ENCODE measurements at places on chromosomes 7 and 10.

- DNase-seq = no peak
Observed at GRCh38 chr10:91287912-91288311, 67.4 kb downstream of the PCGF5 start.

- DNase-seq = no peak
Observed at GRCh38 chr7:104529567-104529966, 201.2 kb downstream of the LHFPL3 start.

GRCh38 chr7:81819861-81820260 is 50.0 kb upstream of the HGF start:
- DNase-seq = no peak

DNA sequence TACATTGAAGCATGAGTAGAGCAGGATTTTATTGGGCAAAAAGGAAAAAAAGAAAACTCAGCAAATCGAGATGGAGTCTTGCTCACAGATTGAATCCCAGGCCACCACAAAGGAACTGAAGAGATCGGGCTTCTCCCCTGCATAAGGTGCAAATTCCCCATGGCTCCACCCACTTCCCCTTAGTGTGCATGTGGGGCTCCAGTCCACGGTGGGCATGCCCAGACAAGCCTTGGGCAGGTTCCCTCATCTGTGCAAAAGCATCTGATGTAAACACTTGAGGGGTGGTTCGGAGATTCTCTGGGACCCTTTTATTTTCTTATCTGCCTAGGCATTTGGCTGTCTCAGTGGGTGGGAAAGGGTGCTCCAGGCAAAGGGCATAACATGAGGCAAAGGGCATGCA is 150.7 kb downstream of the CFTR start:
- no peak for DNase-seq

DNA sequence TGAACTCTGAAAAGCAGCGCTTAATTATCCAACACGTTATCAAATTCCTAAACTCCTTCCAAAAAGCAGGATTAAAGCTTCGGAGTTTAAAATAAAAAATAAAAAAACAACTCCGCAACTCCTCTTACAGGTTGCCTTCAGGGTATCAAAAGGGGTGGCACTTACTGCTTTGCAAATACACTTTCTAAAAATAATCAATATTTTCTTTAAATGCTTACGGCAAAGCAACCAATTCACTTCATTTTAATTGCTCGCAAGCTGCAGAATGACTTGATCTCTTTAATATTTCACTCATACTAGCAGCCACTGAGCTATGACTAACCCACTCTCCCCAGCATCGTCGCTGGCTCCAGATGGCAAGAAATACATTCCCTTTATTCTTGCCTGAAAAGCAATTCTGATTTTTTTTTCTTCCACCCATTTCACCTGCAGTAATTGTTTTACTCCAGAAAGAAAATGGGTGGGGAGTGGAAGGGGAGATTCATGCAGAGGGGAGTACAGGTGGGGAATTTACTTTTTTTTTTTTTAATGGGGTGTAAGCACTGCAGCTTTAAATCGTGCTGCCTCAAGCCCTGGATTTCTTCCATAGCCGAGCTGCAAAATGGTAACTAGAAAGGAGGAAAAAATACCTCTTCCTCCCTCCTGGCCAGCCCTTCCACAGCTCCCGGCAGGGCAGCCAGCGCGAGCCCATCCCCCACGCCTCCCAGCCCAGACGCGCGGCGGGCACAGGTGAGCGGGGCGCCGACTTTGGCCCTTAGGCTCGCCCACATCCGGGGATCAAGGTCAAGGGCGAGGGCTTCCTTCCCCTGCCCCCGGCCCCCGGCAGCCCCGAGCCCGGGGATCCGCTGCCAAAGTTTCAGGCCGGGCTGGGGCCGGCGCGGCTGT is 54.2 kb upstream of the FHIP2A start:
- no peak for DNase-seq

DNA sequence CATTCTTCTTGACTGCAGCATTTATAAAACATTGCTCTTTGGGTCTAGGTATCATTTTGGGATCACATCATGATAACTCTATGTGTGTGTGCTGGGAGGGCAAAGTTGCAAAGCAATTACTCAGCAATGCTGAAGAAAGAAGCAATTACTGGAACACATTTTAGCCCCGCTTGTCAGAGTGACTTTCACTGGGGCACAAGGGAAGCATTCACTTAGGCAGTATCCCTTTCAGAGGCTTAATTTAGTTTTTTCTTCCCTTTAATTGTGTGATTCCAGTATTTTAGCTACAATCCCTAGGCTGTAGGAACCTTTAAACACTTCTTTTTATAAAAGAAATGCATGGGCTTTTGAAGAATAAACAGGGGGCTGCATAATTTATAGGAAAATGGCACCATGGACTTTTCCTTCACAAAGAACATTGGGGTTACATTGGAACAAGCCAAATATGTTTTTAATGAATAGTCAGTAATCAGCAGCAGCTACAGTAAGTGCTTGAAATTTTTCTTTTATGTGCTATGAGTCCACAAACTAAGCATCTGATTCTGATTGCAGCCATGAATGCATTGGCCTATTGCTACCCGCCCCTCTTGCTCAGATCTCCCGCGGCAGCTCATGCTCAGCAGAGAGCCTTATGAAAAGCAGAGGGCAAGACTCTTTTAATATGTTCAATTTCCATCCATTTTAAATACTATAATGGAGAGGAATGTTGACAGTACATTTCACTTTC is 51.2 kb upstream of the NXPH1 start:
- no peak for DNase-seq

DNA sequence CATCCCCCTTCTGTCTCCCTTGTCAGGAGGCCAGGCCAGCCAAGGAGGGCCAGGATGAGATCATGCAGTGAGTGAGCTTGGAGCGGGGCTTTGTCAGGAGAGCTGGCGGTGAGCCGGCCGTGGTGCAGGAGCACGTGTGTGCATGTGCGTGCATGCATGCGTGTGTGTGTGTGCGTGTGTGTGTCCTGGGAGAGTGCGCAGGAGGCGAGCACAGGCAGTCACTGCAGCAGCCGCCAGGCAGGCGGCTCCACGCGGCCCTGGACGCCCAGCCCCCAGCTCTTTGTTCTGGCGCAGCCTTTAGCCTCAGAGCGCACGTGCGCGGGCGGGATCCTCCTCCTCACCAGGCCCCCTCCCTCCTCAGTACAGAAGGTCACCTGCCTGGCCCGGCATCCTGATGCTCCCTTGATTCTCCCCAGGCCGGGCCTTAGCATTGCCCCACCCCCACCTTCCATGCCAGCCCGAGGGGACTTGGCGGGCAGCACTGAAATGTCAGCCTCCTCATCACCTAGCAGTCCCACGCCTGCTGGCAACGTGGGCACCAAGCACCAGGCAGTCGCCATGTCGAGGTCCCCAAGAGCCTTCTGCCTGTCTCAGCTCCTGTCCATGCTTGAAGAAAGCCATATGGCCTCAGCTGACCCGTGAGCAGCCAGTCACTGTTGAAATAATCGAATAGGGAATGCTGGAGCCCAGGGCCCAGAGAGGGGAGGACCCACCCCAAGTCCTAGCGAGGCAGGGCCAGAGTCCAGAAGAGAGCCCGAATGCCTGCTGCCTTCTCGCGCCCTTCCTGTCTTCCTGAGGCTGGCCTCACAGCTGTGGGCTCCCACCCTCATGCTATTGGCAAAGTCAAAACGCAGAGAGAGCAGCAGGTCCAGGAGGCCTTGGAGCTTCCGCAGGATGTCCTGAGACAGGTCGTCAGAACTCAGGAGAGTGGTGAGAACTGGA is 125.9 kb upstream of the PPIF start:
- DNase-seq = no peak

GRCh38 chr10:21481407-21481806 is 44.1 kb downstream of the SKIDA1 start:
- DNase-seq = no peak

DNA sequence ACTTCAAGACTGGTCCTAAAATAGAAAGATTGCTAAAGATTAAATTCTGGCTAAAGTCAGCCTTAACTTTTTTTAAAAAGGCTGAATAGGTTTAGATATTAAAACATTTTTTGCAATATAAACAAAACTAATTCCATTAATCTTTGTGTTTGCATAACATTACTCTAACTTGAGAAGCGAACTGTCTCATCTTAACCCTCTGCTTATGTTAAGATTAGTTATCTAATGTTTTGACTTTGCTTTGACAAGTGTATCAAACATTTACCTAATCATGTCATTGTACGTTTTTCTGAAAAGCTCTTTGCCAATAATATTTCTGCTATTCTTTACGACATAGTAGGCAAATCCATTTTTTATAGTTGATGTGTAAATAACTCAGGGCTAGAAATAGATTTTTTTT is 68.0 kb downstream of the ITIH5 start:
- DNase-seq = no peak

- peak; percentile 48 for DNase-seq
Observed at GRCh38 chr7:64876792-64877713, 26.0 kb upstream of the ZNF273 start.

- DNase-seq = no peak
Observed at GRCh38 chr10:70771311-70772194, 13.6 kb downstream of the TBATA start.

DNA sequence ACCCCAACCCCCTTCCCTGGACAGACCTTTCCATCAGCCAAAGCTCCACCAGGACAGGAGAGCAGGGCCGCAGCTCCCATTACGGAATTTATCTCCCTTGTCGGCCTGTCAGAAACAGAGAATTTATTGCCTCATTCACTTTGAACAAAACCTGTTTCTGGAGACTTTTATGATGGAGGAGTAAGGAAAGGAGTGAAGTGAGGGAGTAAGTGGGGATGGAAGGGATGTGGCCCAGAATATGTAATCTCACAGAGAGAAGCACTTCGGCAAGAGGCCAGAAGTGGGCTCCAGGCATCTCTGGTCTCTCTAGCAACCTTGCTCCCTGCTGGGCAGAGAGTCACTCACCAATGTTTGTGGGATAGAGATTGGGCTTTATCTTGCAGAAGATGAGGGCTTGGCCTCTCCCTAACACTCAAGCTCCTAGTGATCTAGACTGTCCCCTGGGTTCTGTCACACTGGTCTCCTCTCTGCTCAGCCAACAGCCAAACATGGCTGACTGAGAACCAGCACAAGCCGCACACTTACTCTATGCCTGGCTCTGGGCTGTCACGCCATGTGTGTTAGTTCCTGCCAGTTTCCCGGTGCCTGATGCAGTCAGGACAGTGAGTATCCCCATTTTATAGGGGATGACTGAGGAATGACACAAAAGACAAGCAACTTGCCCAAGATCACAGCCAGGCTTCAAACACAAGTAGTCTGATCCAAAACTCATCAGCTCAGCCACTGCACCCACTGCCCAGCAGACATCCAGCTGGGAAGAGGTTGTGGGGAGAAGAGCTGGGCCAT is 149.4 kb upstream of the ZMIZ1 start:
- no peak for DNase-seq

GRCh38 chr7:35825974-35826373 is 25.1 kb downstream of the SEPTIN7 start:
- DNase-seq = no peak

DNA sequence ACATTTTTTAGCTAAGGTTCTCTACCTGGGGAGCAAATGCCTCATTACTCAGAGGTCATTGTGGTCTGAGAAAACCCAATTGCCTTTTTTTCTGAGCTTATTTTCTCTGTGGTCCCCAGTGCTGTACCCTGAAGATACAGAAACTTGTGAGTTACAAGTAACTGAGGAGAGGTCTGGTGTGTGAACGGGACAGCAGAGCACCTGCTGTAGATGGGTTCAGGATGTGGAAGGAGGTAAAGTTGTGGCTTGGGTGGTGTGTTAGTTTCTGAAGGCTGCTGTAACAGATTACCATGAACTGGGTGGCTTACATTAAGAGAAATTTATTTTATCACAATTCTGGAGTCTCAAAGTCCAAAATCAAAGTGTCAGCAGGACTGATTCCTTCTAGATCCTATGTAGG is 449.1 kb upstream of the NRP1 start:
- DNase-seq = no peak

GRCh38 chr10:131692176-131692575 is 208.6 kb upstream of the PPP2R2D start:
- no peak for DNase-seq

DNA sequence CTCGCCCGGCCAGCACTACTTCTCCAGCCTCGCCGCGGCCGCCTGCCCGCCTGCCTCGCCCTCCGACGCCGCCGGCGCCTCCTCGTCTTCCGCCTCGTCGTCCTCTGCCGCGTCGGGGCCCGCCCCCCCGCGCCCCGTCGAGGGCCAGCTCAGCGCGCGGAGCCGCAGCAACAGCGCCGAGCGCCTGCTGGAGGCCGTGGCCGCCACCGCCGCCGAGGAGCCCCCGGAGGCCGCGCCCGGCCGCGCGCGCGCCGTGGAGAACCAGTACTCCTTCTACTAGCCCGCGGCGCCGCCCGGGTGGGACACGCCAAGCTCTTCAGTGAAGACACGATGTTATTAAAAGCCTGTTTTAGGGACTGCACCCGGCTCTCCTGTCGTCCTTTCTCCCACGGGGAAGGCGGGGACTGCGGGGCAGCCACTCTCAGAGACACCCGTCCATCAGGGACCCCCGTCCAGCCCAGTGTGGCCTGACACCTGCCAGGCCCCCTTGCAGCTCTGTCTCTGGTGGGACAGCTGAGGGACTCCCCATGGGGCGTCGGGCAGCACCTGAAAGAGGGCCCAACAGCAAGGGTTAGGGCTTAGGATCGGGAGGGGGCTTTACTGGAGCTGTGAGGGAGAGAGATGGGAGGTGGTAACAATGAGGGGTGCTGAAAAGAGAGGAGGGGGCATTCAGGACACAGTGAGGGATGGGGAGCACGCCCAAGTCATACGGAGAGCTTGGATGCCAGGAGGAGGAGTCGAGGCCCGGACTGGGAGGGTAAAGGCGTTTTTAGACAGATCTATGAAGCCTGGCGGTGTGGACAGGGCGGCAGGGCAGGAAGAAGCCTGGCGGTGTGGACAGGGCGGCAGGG is 34.7 kb downstream of the SPDYE6 start:
- no peak for DNase-seq

DNA sequence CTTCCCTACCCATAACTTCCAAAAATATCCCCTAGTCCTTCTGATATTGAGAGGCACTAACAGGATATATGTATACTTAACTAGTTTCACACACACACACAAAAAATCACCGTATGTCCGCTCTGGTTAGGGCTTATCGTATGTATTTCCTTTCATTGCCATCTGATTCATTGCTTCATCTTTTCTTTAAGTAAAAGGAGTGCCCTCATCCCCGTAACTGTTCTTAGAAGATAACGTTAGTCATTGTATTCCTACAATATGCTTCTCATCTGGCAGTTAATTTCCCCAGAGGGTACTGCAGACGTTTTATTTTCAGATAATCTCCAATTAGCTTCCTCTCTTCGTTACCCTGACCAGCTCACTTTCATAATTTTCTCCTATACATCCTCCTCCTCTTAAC is 37.3 kb downstream of the NRCAM start:
- no peak for DNase-seq

DNA sequence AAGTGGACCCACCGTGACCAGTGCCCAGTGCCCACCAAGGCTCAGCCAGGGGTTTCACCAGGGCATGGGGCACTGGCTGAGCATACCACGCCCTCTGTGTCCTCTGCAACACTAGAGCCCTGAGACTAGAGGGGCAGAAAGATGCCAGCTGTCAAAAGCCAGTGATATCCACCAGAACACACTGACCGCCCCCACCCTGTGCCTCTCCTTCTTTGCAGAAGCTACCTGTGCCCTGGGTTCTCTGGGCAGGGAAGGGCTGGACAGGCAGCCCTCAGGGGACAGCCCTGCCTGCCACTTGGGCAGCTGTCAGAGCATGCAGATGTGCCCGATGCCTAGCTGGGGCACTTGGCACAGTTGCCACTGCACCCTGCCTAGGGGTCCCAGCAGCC is 494 bp downstream of the VSIR start:
- DNase-seq = no peak

GRCh38 chr10:74051736-74052342 is 53.9 kb downstream of the VCL start:
- no peak for DNase-seq

- DNase-seq = no peak
Observed at GRCh38 chr10:46547541-46548497, 8.6 kb downstream of the GPRIN2 start.
